Renal cortical epithelial cell (primary cell): ENCODE measurements at places on chromosomes 5 and 9.

GRCh38 chr5:43514025-43514424, 923 bp downstream of the C5orf34 start:
- DNase-seq: peak; percentile 9

- DNase-seq: no peak
Measured at GRCh38 chr9:131233556-131233955, 42.8 kb downstream of the FAM78A start.

GRCh38 chr9:94799578-94800264, 73.2 kb downstream of the AOPEP start:
- peak; percentile 96 for DNase-seq

DNA sequence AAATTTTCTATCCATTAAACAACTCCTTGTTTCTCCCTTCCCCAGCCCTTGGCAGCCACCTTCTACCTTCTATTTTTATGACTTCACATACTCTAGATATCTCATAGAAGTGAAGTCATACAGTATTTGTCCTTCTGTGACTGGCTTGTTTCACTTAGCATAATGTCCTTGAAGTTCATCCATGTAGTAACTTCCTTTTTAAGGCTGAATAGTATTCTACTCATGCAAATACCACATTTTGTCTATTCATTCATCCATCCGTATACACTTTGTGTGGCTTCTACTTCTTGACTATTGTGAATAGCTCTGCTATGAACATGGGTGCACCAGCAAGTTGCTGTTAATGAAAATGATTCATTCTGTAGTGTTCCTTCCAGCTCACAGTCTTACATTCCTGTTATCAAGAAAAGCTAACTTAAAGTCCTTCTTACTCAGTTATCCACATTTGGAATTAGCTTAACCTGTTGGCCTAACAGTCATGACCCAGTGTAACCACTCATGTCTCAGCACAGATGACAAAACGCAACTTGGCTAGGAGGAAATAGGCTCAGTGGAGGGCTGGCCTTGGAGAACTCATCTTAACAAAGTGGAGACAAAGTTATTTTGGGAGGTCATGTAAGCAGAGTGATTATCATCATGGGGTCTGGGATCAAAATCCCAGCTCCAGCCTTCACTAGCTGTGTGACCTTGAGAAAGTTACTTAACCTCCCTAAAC, 129.7 kb upstream of the MAP3K1 start:
- peak; percentile 74 for DNase-seq

- DNase-seq: peak; percentile 71
Measured at GRCh38 chr9:37947977-37948376, 44.0 kb upstream of the SLC25A51 start.

GRCh38 chr5:54728588-54728915, 211.0 kb downstream of the SNX18 start:
- DNase-seq: no peak

DNA sequence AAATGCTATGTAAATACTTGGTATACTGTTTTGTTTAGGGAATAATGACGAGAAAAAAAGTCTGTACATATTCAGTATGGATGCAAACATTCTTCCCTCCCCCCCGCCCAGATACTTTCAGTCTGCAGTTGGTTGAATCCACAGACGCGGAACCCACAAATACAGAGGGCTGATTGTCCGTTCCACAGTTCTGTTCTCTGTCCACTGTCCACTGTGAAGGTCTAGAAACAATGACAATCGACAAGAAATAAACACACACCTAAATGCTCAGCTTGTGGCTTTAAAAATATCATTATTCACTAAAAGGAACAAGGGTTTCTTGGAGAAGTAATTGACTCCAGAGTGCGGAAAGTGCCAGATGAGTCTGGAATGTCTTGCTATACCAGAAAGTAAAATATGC, 109.1 kb downstream of the TMEM161B start:
- no peak for DNase-seq

- peak; percentile 90 for DNase-seq
Measured at GRCh38 chr9:107584186-107584585, 94.6 kb upstream of the KLF4 start.

- no peak for DNase-seq
Measured at GRCh38 chr9:90896231-90896630, 94.6 kb downstream of the SYK start.

DNA sequence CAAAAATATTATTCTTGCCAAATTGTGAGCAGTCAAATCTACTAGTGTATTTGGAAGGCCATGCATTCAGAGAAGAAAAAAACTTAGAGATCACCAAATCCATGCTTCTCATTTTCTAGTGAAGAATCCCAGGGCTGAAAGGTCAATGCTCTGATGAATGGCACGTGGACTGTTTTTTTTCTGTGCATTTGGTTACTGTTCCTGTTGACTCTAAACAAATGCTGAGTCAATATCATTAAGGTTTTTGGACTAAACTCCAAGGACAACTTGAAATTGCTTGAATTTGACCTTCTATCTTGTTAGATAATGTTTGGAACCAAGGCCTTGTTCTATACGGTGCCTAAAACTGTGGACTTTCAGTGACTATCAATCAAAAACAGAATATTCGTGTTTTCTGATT, 142.2 kb downstream of the OSTF1 start:
- no peak for DNase-seq

DNA sequence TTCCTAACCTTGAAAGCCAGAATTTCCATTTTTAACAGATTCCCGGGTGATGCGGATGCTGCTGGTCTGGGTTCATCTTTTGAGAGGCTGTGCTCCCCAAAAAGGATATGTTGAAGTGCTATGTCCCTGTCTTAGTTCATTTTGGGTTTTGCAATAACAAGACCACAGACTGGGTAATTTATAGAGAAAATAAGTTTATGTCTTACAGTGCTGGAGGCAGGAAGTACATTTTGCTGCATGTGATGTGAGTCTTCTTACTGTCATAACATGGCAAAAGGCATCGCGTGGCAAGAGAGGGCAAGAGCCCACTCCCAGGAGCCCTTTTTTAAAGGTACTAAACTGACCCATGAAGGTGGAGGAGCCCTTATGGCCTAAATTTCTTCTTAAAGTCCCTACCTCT, 114.1 kb downstream of the DAPK1 start:
- no peak for DNase-seq

DNA sequence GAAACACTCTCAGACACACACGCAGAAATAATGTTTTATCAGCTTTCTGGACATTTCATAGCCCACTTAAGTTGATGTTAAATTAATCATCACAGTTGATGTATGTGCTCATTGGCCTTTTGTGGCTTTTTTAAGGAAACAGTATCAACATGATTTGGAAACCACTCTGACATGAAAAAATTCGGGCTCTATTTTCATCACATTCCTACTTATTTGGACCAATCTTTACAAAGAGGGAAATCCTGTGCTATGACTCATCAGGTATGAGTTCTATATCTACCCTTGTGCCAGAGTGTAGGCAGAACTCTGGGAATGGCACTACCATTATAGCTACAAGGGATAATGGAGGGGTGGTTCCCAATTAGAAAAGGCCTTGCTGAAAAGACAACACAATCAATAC, 388.4 kb upstream of the PTGER4 start:
- no peak for DNase-seq

DNA sequence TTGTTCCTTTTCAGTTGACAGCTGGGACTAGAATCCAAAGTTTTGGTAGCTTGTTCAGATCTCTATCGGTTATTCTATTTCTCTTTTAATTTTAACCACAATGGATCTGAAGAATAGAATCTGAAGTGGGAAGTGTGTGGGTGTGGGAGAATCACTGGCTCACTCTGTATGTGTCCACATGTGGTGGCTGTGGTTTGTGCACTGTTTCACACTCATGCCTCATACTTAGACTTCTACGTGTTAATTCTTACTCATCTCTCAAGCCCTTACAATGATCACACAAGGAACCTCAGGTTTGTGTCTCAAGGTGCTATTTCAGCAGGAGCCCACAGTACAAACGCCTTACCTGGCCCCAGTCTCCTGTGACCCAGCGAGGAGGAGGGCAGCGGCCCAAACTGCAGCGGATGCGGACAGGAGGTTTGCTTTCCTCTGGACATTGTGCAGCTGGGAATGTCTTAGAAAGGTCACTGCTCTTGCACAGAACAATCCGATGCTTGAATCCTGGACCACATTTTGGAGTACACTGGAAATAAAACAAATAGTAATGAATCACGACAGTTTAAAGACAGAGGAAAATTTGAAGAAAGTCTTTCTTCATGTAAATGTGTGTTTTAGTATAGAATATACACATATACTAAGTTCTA, 309.1 kb downstream of the ADAMTS6 start:
- peak; percentile 87 for DNase-seq

- no peak for DNase-seq
Measured at GRCh38 chr5:1724822-1725602, 74.6 kb downstream of the MRPL36 start.

GRCh38 chr5:141564216-141564692, 54.5 kb downstream of the DIAPH1 start:
- DNase-seq: peak; percentile 97
